Activated T-helper 1 cell treated with anti-CD3 and anti-CD28 coated beads, Interleukin-2, amount 50 U/mL, for 16 hours (primary cell): ENCODE measurements at places on chromosomes 2 and 18.

- DNase-seq = no peak
These were observed 300.7 kb downstream of the SP3 start for GRCh38 chr2:173664513-173664910.

DNA sequence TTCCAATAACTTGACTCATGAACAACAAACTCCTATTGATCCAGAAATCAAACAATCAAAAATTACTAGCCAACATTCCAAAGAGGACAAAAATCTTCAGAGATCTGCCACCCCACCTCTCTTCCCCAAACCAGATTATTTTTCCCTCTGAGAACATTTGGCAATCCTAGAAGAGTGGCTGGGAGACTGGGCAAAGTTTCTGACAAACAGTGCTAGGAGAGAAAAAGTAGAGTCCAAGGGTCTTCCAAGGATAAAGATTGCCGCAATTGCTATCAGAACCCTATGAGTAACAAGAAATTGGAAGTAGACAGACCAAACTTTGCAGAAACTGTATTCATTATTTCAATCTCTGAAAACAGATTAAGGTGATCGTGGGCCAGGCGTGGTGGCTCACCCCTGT is 22.4 kb downstream of the REV1 start:
- no peak for DNase-seq

- DNase-seq = no peak
These were observed 82.5 kb upstream of the MAP3K20 start for GRCh38 chr2:172993139-172993538.

- DNase-seq = no peak
These were observed 163.6 kb upstream of the REV1 start for GRCh38 chr2:99653433-99653832.

- DNase-seq = no peak
These were observed 10.4 kb downstream of the TBR1 start for GRCh38 chr2:161426455-161426921.

GRCh38 chr2:148900350-148900837 is 25.4 kb downstream of the KIF5C start:
- DNase-seq = no peak

- DNase-seq = no peak
These were observed 33.1 kb downstream of the NGEF start for GRCh38 chr2:232979871-232980461.

DNA sequence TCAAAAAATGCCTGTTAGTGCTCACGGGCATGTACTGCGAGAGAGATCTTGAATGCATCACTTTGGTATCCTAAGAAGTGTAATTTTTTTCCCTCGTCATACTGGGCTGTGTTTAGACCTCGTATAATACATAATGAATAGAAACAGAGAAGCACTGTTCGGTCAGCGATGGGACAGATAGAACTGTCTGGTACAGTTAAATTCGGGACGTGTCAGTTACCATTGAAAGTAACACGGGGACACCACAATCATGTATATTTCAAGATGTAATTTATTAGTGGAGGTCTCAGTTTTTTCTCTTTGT is 1.8 kb downstream of the PKP4 start:
- DNase-seq = no peak

- DNase-seq = no peak
These were observed 214.3 kb downstream of the KCNS3 start for GRCh38 chr2:18092760-18093159.

DNA sequence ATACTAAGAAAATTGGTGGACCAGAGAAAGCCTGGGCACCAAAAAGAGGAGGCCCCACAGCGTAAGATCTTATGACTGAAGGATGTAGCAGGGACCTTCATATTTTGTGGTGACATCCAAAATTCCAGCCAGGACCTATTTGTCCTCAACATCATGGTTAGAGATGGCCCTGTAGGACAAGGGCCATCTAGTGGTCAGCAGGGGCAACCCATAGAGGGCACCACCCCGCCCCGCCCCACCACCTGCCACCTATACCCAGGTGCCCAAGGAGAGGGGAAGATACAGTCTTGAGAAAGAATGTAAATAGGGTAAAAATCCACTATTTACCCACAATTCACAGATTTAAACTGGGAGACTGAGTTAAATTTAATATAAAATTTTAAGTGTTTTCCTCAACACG is 59.6 kb upstream of the TMEM163 start:
- no peak for DNase-seq

DNA sequence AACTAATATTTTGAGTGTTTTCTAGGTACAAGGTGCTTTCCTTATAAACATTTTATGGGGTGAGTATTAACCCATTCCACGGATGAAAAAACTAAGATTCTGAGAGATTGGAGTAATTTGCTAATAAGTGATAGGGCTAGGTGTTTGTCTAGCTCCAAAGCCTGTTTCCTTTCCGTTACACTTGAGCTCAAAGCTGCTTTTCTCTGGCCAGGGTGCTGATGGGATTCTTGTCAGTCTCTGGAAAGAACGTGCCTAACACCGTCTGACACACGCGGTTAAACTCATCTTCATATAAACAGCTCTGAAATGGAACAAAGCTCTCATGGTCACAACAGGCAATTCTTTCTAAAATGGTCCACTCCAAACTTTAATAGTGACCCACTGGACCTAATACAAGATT is 2.0 kb upstream of the ANKRD29 start:
- no peak for DNase-seq

- no peak for DNase-seq
These were observed 52.7 kb downstream of the ADD2 start for GRCh38 chr2:70715071-70715985.

DNA sequence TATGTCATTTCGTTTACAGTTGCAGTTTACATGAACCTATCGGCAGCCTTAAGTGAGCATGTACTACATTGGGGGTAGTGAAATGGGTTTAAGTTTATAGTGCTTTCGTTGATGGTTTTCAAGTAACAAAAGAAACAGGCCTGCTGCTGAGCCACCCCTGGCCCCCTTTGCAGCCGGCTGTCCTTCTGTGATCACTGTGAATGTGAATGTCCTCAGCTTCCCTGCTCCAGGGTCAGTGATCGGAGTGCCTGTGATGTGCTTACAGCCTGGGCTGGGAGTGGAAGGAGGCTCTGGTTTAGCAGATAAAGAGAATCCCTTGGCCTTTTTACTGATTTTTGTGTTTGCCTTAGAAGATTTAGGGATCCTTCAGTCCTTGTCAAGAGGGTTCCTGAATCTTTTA is 154.2 kb downstream of the FAM210A start:
- no peak for DNase-seq

GRCh38 chr2:103809415-103809814 is 1044.5 kb upstream of the POU3F3 start:
- no peak for DNase-seq

DNA sequence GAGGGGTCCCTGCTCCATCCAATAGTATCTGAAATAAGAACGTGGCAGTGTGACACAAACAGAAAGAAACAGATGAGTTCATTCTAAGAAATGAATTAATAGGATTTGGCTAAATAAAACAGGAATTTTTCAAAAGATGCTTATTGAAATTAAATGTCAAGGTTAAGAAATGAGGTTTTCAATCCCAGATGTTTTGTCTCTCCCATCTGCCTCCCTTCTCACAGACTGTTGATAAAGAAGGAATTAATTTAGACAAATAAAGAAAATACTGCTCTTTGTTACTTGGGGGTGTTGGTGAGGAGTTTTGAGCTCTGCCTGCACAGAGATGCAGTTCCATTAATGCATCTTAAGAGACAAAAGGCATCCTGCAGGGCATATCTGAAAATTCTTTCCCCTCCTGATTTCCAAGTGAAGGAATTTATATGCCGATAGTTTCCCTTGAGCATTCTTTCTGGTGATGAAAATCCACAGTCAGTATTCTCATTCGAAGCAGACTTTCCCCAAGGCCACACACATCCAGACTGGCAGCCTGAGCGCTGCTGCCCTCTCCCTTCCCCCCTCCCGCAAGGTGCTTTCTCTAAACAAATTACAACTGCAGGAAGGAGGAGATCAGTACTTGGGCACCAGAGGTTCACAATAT is 385.4 kb upstream of the RND3 start:
- no peak for DNase-seq

DNA sequence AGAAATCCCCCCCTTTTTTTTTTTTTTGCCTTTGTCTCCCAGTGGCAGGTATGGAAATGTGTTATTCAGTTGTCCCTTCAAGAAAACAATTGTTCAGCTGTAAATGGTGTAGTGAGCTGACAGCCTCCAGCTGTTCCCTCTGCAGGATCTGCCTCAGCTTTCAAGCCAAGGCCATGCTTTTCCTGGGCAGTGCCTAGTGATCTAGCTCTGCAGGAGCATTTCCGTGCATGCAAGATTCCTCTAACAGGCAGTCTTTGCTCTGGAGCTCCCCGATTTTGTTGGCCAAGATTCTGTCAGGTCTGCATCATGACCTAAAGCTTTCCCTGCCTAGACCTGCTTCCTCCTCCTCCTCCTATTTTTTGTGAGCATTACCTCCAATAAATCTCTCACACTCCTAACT is 300.7 kb upstream of the UBE2E3 start:
- no peak for DNase-seq

DNA sequence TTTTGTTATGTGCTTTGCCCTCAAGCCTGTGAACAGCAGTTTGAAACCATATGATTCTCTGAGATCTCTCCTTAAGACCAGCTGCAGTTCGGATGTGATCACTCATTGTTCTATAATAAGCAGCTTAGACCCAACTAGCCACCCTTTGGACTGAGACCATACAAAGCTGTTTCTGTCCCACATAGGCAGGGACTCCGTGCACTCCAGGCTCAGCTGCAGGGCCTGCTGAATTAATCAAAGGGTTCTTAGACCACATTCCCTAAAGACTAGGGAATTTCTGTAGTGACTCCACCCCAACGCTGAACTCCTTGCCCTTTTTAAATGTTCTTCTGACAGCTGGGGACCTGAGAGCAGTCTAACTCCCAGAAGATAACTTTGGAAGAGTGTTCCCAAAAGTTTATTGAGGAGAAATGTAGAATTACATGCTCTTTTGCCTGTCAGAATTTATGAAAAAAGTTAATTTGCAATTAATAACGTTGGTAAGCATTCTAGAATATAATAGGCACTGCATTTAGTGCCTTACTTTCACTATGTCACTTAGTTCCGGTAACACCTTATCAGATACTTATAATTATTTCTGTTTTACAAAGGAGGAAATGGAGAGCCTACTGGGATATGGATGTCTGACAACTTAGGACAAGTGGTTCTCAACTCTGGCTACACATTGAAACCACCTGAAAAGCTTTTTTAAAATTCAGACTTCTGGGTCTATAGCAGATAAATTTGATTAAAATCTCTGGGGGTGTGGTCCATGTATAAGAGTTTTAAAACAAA is 42.3 kb downstream of the GULP1 start:
- no peak for DNase-seq

- DNase-seq = no peak
These were observed 111.0 kb downstream of the BCL2L11 start for GRCh38 chr2:111231532-111232252.

- no peak for DNase-seq
These were observed 29.9 kb downstream of the CYP26B1 start for GRCh38 chr2:72117718-72118117.

DNA sequence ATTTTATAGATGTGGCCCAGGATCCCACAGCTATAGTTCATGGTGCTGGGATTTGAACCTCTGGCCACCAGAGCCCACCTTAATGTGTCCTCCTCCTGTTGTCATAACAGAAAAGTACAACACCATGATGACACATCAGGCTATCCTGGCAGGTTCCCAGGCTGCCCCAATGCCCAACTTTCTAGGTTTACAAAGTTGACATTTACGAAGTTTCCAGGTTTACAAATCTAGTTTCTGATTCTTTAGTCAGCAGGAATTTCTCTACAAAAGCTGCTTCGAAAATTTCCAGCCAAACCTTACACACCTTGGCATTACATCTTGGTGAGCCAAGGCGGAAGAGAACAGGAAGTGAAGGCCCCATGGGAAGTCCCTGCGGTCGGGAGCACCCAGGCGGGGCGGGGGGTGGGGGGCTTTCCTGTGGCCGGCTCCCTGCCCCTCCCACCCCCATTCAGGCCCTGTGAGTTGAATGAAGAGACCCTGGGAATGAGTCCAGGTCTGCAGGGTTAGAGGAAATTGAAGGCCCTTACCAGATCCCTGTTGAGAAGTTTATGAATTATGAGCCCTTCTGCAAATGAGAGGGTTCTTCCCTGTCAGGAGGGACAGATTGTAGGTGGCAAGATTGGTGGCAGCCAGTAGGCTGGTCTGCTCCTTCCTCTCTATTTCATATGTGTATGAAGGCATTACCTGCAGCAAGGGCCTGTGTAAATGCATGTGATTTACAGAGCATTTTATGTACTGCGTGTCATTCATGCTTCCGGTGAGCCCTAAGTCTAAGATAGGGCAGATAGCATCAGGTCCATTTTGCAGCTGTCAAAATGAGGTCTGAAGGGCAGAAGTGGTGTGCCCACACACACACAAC is 11.1 kb upstream of the IL1RN start:
- DNase-seq = no peak

- no peak for DNase-seq
These were observed 116.6 kb downstream of the PTPRM start for GRCh38 chr18:7683753-7684152.

DNA sequence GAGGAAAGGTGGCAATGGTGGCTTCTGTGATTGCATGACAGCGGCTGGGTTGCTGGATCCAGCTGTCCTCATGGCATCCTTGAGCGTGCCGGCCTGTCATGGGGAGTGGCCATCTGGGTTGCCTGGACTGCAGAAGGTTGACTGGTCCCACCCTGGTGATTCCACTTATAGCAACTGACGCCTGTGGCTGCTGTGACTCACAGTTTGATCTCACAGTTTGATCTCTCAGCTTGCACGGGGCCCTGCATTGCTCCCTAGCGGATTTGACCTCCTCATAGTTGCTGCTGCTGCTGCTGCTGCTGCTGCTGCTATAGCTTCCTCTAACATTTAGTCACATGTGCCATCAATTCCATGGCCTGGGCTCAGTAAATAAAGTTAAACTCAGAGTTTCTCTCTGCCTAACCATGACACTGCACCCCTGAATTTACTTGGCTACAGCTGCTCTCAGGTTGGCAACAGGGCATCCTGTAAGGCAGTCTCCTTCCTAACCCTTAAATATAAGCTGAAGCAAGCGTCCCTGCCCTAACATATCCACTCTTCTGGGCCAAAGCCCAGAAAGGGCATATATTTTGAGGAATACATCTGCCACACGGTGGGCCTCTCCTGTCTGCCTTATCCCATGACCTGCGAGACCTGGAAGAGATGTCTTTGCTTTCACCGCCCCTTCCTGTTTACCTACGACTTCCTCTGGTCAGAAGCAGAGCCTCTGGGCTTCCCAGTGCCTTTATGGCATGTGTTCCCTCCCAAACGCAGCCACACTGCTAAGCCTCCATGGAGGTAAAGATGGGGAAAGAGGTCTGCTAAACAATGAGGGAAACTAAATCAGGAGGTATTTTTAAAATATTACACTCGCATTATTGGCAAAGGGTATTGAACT is 37.8 kb upstream of the CCDC150 start:
- no peak for DNase-seq
